ENCODE measurements at places on chromosomes 6 and 20. TPM values are rescaled to one million over a fixed set of nuclear protein-coding genes. Genes with fewer than 3 reads are reported as not detected.

DNA sequence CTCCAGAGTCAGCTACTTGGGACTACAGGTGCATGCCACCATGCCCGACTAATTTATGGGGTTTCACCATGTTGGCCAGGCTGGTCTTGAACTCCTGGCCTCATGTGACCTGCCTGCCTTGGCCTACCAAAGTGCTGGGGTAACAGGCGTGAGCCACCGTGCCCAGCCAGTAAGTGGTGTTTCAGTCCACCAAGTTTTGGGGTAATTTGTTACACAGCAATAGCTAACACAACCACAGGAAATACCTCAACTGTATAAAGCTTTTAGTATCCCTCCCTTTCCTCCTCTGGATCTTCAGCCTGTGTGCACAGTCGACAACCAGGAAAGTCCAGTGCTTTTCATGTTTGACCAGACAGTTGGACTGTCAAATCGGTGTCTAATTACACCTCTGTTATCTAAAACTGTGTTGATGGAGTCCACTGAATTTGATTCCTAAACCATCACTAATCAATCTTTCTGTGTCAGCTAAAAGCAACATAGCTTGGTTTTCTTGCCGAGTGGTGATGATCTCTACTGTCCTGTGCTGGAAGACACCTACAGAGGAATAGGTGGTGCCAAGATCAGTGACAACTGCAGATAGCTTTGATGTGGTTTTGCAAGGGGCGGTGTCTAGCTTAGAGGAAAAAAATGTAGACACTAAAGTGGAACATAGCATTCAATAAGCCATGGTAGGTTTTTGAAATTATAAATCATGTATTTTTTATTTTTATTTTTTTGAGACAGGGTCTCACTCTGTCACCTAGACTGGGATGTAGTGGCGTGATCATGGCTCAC, 22.2 kb upstream of the ZBTB2 start:
- DNase-seq, result peak; percentile 78

DNA sequence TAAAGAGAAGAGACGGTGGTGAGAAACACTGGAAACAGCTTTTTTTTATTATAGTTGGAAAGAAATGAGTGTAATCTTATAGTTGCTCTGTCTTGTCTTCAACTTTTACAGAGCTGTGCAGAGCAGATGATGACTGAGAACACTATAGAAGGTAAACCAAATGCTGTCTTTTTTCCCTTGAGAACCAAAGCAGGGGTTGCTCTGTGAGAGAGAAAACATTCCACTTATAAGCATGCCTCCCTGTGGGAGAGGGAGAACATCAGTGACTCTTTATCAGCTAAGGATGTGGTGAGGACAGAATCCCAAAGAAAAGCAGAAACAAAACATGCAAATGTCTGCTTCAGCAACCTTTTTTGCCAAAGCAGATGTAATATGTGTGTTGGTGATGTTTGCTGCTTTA, 179.3 kb upstream of the HDDC2 start:
- no peak for DNase-seq

DNA sequence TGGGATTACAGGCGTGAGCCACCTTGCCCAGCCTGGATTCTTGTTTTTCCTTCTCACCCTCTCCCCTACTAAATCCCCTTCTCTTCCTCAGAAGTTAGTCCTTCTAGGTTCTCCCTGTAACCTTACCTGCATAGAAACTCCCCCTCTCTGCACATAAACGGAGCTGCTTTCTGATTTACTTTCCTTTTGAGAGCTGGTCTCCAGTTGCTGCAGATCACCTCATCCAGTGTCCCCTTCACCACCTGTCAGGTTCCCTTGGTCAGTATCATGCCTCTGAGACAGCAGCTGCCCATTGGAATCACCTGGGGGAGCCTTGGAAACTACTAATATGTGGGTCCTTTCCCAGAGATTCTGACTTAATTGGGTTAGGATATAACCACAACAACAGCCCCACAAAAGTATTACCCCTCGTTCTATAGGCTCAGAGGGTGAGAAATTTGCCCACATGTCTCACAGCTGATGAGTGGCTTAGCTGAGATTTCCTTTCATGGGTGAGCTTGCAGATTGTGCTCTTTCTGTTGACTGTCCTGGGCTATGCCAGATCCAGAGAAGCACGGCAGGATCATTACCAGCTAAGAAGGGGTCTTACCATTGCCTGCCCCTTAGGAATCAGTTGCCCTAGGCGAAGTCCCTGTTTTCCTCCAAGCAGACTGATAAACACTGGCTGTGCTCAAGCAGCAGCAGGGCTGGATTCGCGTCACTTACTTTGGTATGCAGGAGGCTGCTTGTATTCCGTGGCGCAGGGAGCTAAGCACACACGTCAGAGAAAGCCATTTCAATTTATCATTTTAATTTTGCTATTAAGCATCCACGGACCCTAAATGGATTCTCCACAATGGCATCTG, 51.3 kb downstream of the AKAP12 start:
- no peak for DNase-seq

GRCh38 chr6:10128721-10129120, 286.2 kb downstream of the TFAP2A start:
- DNase-seq, result no peak

DNA sequence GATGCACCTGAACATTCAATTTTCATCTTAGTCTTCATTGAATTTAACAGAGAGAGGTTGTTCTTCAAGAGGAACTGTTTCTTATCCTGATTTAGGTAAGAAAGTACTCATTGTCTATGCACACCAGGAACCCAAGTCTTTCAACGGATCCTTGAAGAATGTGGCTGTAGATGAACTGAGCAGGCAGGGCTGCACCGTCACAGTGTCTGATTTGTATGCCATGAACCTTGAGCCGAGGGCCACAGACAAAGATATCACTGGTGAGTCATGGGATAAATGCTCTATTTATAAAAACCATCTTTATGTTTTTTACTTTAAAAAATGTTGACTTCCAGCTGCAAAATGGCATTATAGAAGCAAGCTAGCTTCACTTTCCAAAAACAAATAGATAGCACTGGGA, 10.2 kb downstream of the NQO2 start:
- DNase-seq, result no peak

Gene LINC00237
- not detected for total RNA-seq

DNA sequence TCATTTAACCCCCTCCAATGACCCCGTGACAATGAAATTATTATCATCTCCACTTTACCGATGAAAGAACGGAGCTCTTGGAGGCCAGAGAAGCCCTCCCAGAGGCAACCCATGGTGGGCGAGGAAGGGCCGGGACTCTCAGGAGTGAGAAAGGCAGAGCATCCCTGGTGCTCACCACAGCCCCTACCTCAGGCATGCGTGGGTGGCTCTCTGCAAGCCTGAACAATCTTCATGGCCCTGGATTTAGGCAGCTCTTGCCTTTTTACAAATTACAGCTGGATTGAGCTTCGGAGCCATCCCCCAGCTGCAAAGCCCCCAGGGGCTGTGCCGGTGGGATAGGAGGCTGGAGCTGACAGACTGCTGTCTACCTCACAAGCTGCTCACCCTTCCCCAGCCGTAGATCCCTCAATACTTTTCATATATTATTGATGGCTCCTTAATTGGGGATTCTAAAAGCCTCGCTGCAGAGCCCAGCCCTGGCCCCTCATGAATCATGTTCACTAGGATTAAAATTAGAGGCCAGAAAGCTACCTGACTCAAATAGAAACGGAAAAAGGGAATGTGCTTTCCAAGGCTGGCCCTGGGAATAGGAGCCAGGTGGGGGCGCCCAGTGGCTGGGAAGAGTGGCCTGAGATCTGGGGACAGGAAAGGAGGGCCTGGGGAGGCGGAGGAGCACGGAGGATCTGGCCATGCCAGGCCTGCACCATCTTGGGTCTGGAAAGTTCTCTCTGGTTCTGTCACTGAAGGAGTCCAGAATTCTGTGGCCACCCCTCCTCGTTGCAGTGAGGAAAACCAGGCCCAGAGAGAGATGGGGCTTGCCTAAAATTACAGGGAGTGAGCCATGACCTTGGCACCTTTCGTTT, 29.1 kb downstream of the CPNE5 start:
- DNase-seq, result no peak

Gene PI3
- total RNA-seq, result not detected

- DNase-seq, result no peak
Observed at GRCh38 chr20:6026051-6026450, 27.8 kb downstream of the LRRN4 start.

DNA sequence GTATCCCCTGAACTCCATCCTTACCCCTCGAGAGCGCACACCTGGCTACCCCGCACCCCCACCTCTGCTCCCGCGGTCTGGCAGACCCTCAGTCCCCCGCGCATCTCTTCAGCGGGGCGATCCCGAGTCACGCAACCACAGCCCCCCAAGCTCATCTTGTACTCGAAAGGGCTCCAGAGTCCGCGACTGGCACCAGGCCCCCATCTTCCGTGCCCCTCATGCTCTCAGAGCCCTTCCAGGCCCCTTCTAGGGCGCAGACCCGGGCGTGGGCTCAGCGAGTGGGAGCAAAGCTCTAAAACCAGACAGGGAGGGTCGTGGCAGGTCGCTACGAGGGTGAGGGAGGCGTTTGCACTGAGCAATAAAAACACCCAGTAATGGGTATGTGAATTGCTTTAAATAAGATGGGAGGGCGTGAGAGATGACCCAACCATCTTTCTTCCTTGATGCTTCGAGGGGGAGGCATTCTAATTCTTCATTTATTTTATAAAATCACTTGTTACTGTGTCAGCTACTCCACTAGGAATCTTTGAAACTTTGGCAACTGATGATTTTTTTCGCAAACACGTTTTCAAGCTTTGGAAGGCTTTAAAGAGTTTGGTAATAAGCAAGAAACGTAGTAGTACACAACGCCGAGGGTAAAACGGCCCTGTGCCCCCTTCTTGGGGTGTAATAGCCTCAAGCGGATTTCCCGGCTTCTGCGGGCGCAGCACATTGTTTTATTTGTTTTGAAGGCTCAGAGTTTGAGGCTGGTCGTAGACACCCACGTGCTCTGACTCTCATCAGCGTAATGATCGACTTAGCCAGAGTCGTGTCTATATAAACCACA, 42.6 kb upstream of the SUPT3H start:
- DNase-seq, result peak; percentile 84

GRCh38 chr6:142385352-142385751, 83.5 kb downstream of the ADGRG6 start:
- DNase-seq, result no peak

Gene PM20D2
- 11.4 TPM for total RNA-seq

Gene IP6K3
- not detected for total RNA-seq

Gene CLPSL1
- total RNA-seq, result not detected

Gene DST
- total RNA-seq, result 8.1 TPM

GRCh38 chr6:44671333-44671732, 283.8 kb downstream of the CDC5L start:
- DNase-seq, result no peak

Gene REPS1
- total RNA-seq, result 69.3 TPM

Gene HCRTR2
- total RNA-seq, result not detected

DNA sequence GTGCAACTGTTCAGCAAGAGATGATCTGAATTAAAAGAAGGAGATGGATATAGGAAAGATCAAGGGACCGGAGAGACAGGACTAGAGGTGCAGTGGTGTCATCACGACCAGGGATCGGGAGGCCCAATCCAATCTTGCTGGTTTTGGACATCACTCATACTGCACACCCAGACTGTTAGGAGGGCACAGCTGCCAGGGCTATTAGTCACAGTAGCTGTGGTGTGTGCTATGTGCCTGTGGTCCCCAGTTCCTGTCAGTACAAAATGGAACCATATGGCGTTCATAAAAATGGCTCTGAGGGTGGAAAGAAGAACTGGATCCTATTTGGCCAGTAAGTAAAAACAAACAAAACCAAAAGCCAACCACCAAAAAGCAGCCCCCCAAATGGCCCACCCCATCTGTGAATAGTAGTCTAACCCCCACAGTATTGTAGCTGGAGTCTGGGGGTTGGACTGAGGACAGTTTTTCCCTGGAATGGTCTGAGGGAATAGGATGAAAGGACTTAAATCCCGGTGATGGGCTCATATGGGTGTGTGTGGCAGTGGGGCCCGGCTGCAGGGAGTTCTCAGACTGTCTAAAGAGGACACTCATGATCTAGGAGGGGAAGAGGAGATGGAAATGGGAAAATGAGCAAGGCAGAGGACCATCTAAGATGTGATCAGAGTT, 9.3 kb upstream of the NNAT start:
- no peak for DNase-seq

GRCh38 chr20:8287340-8287739, 155.3 kb downstream of the PLCB1 start:
- no peak for DNase-seq

GRCh38 chr20:16451982-16452381, 121.3 kb downstream of the KIF16B start:
- DNase-seq, result no peak

GRCh38 chr6:137763886-137764285, 103.2 kb upstream of the TNFAIP3 start:
- no peak for DNase-seq

Gene PMEPA1
- 8.9 TPM for total RNA-seq

- DNase-seq, result no peak
Observed at GRCh38 chr6:156850353-156850752, 73.2 kb downstream of the ARID1B start.

GRCh38 chr20:35305682-35306556, 13.7 kb upstream of the FAM83C start:
- DNase-seq, result no peak

Gene HDAC2
- 53.0 TPM for total RNA-seq

Gene SLC13A3
- total RNA-seq, result 0.36 TPM

DNA sequence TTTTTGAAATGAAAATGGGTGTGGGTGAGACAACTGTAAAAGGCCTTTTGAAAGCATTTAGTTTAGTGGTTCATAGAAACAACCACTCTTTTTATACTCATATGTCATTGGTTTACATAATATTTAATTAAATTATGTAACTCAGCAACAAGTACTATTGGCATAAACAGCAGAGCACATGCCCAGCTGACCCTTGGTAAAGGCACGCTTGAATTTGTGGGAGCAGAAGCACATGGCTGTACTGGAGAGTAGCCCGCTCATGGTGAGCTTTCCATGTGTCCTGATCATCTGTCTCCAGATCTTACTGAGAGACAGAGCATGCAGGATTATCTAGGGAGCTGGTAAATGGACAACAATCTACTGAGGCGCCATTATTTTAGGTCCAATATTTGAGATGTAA, 17.1 kb upstream of the KLHL31 start:
- DNase-seq, result no peak

DNA sequence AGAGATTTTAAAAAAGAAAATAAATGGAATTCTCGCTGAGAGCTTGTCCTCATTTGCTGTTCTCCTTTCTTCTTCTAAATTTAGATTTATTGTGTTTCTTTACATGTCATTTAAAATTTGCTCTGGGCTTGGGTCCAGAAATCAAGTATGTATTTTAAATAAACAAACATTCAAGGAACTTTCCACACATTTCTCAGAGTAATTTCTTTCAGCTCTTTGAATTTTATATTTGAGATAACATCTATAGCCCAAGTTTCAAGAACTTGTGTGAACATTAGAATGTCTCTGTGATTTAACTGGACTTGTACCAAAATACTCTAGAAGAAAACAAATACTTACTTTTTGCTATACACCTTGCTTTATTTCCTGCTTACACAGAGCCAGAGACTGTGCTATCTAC, 192.3 kb downstream of the TMEM200A start:
- no peak for DNase-seq

DNA sequence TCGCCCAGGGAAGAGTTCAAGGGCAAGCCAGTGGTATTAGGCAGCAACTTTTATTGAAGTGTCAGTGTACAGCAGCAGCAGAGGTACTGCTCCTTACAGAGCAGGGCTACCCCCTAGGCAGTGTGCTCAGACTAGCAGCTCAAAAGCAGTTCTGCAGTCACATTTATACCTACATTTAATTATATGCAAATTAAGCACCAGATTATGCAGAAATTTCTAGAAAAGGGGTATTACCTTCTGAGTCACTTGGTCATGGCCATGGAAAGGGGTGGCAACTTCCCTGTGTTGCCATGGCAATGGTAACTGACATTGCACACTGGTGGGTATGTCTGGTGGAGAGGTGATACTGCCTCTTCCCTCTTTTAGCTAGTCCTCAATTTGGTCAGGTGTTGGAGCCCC, 2.1 kb upstream of the ZKSCAN4 start:
- no peak for DNase-seq

- no peak for DNase-seq
Observed at GRCh38 chr6:144710207-144710606, 425.1 kb downstream of the UTRN start.

Gene DSN1
- total RNA-seq, result 14.3 TPM
